ENCODE measurements at places on chromosomes 2 and 18. TPM values are rescaled to one million over a fixed set of nuclear protein-coding genes. Genes with fewer than 3 reads are reported as not detected.

Gene TMEM37
- total RNA-seq, result not detected

Gene MC5R
- 5.0 TPM for total RNA-seq

Gene FSHR
- total RNA-seq, result not detected

Gene CCDC74A
- 7.2 TPM for total RNA-seq

Gene EVX2
- not detected for total RNA-seq

Gene ZAP70
- 1.9 TPM for total RNA-seq

Gene RIT2
- total RNA-seq, result 30.0 TPM

Gene RNF152
- 82.9 TPM for total RNA-seq

Gene CHRNG
- not detected for total RNA-seq

Gene WDPCP
- total RNA-seq, result 67.3 TPM

Gene RMDN2
- 12.2 TPM for total RNA-seq

Gene HRH4
- not detected for total RNA-seq

Gene CCDC121
- 4.1 TPM for total RNA-seq

Gene CPSF3
- total RNA-seq, result 41.6 TPM

Gene UGT1A4
- total RNA-seq, result not detected

Gene FAM124B
- total RNA-seq, result 6.9 TPM

Gene COBLL1
- 13.8 TPM for total RNA-seq

Gene KRTCAP3
- total RNA-seq, result not detected

Gene CDH19
- total RNA-seq, result not detected

Gene SPOPL
- 28.5 TPM for total RNA-seq

Gene WNT6
- not detected for total RNA-seq

Gene PMS1
- 76.1 TPM for total RNA-seq

Gene EFEMP1
- total RNA-seq, result 0.94 TPM

Gene AMER3
- total RNA-seq, result 45.4 TPM

Gene CCDC85A
- total RNA-seq, result 34.4 TPM

Gene REG1B
- not detected for total RNA-seq

Gene ONECUT2
- total RNA-seq, result 2.5 TPM

Gene SCG2
- 50.7 TPM for total RNA-seq

Gene VAPA
- 164 TPM for total RNA-seq

Gene CTLA4
- total RNA-seq, result not detected

Gene POMC
- total RNA-seq, result 2.8 TPM

Gene TMSB10
- 2,077 TPM for total RNA-seq

Gene QPCT
- 10.3 TPM for total RNA-seq

Gene HOXD10
- total RNA-seq, result not detected

Gene TSPYL6
- 0.31 TPM for total RNA-seq

Gene SCN7A
- total RNA-seq, result 0.94 TPM

Gene GALNT1
- total RNA-seq, result 64.5 TPM

Gene TRMT61B
- 29.7 TPM for total RNA-seq

Gene NHEJ1
- total RNA-seq, result 12.2 TPM

Gene GAREM1
- total RNA-seq, result 33.5 TPM

Gene DPP4
- total RNA-seq, result 9.4 TPM

Gene CLEC4F
- not detected for total RNA-seq

Gene PGAP1
- total RNA-seq, result 174 TPM

Gene PROKR1
- total RNA-seq, result 2.8 TPM

Gene TMEM178A
- 32.2 TPM for total RNA-seq

Gene SLC14A1
- 0.94 TPM for total RNA-seq

Gene GKN2
- not detected for total RNA-seq

Gene LBX2
- not detected for total RNA-seq

Gene TMEM247
- total RNA-seq, result not detected

Gene CRYGD
- total RNA-seq, result not detected

Gene CCBE1
- 57.6 TPM for total RNA-seq

Gene IL1RL1
- total RNA-seq, result not detected

Gene C2orf66
- 1.3 TPM for total RNA-seq

Gene EMX1
- total RNA-seq, result 27.9 TPM

Gene ITPRIPL1
- 4.7 TPM for total RNA-seq

Gene CEP68
- total RNA-seq, result 62.9 TPM

Gene HAAO
- 1.3 TPM for total RNA-seq

Gene NEU2
- total RNA-seq, result not detected

Gene SGPP2
- total RNA-seq, result 1.3 TPM

Gene ALK
- total RNA-seq, result 2.5 TPM

Measured in parietal lobe (tissue), 2 donors.